GM23248 (cell line): ENCODE measurements at places on chromosomes 4 and X. TPM values are rescaled to one million over a fixed set of nuclear protein-coding genes. Genes with fewer than 3 reads are reported as not detected.

The KCNE5 gene
- total RNA-seq: 1.5 TPM in 1 of 2 replicates, not detected in the other

The AGTR2 gene
- total RNA-seq: not detected in 2 replicates

The STATH gene
- not detected in 2 replicates for total RNA-seq

The BTK gene
- total RNA-seq: not detected in 2 replicates

The CYLC1 gene
- total RNA-seq: not detected in 2 replicates

The RS1 gene
- total RNA-seq: not detected in 2 replicates

The PWWP3B gene
- total RNA-seq: not detected in 2 replicates

The SSX2B gene
- not detected in 2 replicates for total RNA-seq

The WWC2 gene
- total RNA-seq: 31.0 and 33.2 TPM in 2 replicates

The ABCG2 gene
- 0.11 and 0.76 TPM in 2 replicates for total RNA-seq

The CLNK gene
- total RNA-seq: not detected in 2 replicates

GRCh38 chr4:142242156-142242555 lies 603.9 kb downstream of the INPP4B start:
- no peak overlapping the region for H3K4me3 ChIP-seq
- DNase-seq: peak; percentile 11
- H3K27ac ChIP-seq: no peak overlapping the region
- no peaks in the 10 kb centered on the region for H3K36me3 ChIP-seq
- no peaks in the 10 kb centered on the region for H3K27me3 ChIP-seq
- peaks cover 35% of the 10 kb centered on the region for H3K4me1 ChIP-seq

- no peaks in the 10 kb centered on the region for H3K4me1 ChIP-seq
- no peak overlapping the region for H3K27ac ChIP-seq
- no peaks in the 10 kb centered on the region for H3K36me3 ChIP-seq
- DNase-seq: no peak
- H3K4me3 ChIP-seq: no peak overlapping the region
These were observed 421.7 kb upstream of the HTR2C start for GRCh38 chrX:114162068-114162735.

- no peak overlapping the region for H3K27ac ChIP-seq
- DNase-seq: no peak
- peaks cover 13% of the 10 kb centered on the region; the same call in 1 of the 2 replicates for H3K27me3 ChIP-seq
These were observed 4.5 kb downstream of the MMRN1 start for GRCh38 chr4:89899152-89899551.

DNA sequence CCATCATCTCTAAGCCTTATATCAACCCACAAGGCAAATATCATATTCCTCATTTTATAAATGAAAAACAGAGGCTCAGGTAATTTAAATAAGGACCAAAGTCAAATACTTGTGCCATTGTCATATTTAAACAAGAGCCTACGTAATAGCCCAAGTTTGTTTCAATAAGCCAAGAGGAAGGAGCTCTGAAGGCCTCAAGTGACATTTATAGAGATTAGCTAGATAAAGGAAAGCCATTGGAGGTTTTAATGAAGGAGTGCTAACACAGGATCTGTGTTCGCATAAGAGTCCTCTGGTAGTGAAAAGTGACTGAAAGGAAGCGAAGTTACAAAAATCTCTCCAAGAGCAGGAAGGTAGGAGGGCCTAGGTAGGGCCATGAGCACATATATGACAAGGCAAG lies 384.9 kb upstream of the NOCT start:
- H3K27ac ChIP-seq: no peak overlapping the region
- no peak overlapping the region for H3K4me3 ChIP-seq
- H3K4me1 ChIP-seq: peaks cover 10% of the 10 kb centered on the region; the same call in 1 of the 2 replicates
- no peaks in the 10 kb centered on the region for H3K36me3 ChIP-seq
- no peak for DNase-seq
- H3K27me3 ChIP-seq: no peaks in the 10 kb centered on the region

DNA sequence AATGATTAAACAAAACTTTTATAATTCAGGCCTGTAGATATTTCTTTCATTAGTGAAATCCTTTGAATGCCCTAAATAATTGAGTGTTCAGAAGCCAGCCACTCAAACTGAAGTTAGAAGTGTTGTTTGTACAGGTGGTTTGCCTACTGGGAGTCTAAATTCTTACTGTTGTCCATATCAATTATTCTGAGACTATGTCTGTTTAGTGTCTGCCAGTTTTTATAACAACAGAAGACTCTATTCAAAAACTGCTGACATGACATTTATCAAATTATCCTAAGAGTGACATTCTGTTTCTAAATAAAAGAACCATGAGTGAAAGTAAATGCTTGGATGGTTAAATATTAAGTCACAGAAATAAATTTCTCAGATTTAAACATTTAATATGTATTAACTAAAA lies 375.1 kb downstream of the FAT4 start:
- H3K27ac ChIP-seq: no peak overlapping the region
- no peak for DNase-seq
- H3K4me3 ChIP-seq: no peak overlapping the region

GRCh38 chrX:1215123-1215823 lies 2.8 kb upstream of the CRLF2 start:
- H3K4me1 ChIP-seq: no peaks in the 10 kb centered on the region
- no peaks in the 10 kb centered on the region for H3K27me3 ChIP-seq
- no peak overlapping the region for H3K27ac ChIP-seq
- no peak overlapping the region for H3K4me3 ChIP-seq
- H3K36me3 ChIP-seq: no peaks in the 10 kb centered on the region
- no peak for DNase-seq

- H3K4me1 ChIP-seq: no peaks in the 10 kb centered on the region
- H3K4me3 ChIP-seq: no peak overlapping the region
- H3K27me3 ChIP-seq: no peaks in the 10 kb centered on the region
- no peak for DNase-seq
- H3K36me3 ChIP-seq: no peaks in the 10 kb centered on the region
- no peak overlapping the region for H3K27ac ChIP-seq
These were observed 261.5 kb downstream of the IL1RAPL1 start for GRCh38 chrX:28848707-28849106.

- peaks cover 44% of the 10 kb centered on the region for H3K27me3 ChIP-seq
- H3K27ac ChIP-seq: no peak overlapping the region
- H3K36me3 ChIP-seq: no peaks in the 10 kb centered on the region
- no peaks in the 10 kb centered on the region for H3K4me1 ChIP-seq
- no peak overlapping the region for H3K4me3 ChIP-seq
These were observed 34.5 kb downstream of the SPINK2 start for GRCh38 chr4:56786955-56787354.

DNA sequence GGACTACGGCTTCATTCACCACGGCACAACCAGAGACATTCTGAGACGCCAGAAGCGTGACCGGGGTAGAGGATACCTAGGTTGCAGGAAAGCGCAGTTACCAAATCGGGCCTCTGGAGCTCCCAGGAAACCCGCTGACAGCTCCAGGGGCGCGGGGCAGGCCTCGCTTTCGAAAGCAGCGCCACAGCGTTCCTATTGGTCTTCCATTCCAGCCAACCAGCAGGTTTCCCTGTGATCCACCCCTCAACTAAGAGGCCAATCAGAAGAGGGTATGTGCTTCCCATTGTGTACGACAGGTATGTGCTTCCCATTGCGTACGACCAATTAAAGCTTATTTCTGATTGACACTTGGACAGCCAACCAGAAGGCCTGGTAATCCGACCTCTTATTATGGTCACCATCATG lies 14.9 kb downstream of the SNX12 start:
- H3K4me1 ChIP-seq: peaks cover 12% of the 10 kb centered on the region
- no peak for DNase-seq
- H3K27ac ChIP-seq: no peak overlapping the region
- no peak overlapping the region for H3K4me3 ChIP-seq
- H3K27me3 ChIP-seq: no peaks in the 10 kb centered on the region

GRCh38 chrX:67543818-67544217 lies at the start of gene AR:
TSS of gene AR (plus strand) at chrX:67544021. CDS start at chrX:67545147, 1,126 bp downstream.
- peak within 1 kb of the TSS; percentile 77 for H3K4me3 ChIP-seq
- H3K36me3 ChIP-seq: no peaks in the 10 kb centered on the region
- H3K27ac ChIP-seq: no peak within 1 kb of the TSS
- DNase-seq: peak; percentile 64
- no peaks in the 10 kb centered on the region for H3K27me3 ChIP-seq

DNA sequence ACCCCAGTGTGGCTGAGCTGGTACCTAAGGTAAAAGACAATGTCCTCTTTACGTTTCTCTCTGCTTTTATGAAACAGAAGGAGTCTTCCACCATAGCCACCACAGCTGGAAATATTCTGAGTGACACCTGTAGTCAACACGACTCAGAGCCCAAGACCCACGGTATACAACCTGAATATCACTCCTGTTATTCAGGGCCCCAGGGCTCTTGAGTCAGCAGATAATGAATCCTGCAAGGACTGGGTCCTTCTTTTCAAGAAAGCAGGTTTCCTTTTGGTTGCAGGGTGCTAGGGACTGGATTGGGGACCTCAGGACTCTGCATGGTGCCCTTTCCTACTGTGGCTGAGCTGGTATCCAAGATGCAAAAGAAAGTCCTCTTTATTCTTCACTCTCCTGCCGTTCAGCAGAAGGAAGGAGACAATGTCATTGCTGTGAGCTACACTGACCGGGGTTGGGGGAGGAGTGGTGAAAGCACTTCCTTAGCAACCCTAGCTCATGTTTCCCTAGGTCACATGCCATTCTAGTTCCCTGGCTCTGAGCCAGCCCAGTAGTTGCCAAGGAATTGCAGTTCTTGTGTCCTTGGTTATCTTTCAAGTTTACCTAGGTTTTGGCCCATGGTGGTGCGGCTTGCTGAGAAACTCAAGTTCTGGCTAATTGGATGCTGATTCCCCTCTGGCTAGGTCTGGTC lies 23.7 kb upstream of the UNC5C start:
- no peaks in the 10 kb centered on the region for H3K4me1 ChIP-seq
- H3K27ac ChIP-seq: no peak overlapping the region
- DNase-seq: no peak
- no peaks in the 10 kb centered on the region for H3K36me3 ChIP-seq
- H3K4me3 ChIP-seq: no peak overlapping the region
- no peaks in the 10 kb centered on the region for H3K27me3 ChIP-seq

DNA sequence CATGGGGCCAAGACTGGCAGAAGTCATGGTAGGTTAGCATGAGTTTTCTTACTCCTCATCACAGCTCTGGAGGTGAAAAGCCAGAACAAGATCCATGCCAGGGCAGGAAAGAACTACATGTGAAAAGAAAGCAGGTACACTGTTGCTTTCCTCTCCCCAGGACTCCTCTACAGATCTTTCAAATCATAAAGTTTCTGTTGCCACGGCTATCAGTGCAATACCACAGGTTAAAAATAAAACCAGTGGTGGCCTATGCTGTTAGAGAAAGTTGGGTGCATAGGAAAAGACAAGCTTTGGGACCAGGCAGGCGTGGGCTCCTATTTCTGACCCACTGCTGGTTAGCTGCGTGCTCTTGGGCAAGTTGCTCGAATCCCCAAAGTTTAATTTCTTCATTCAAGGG lies 81.4 kb downstream of the SH3RF1 start:
- DNase-seq: no peak
- H3K27ac ChIP-seq: no peak overlapping the region
- H3K4me3 ChIP-seq: no peak overlapping the region
- H3K4me1 ChIP-seq: peaks cover 11% of the 10 kb centered on the region; the same call in 1 of the 2 replicates
- no peaks in the 10 kb centered on the region for H3K27me3 ChIP-seq

- DNase-seq: peak; percentile 39
- H3K36me3 ChIP-seq: no peaks in the 10 kb centered on the region
- no peaks in the 10 kb centered on the region for H3K27me3 ChIP-seq
- H3K27ac ChIP-seq: peak overlapping the region; percentile 26; the same call in 1 of the 2 replicates
- H3K4me1 ChIP-seq: 0 out of 2 replicates have a peak, but pooled peaks cover 4% of the 10 kb centered on the region
These were observed 66.3 kb upstream of the TMEM164 start for GRCh38 chrX:109936598-109936997.

GRCh38 chr4:53622739-53623151 lies 31.5 kb upstream of the LNX1 start:
- H3K4me1 ChIP-seq: peaks cover 7% of the 10 kb centered on the region
- H3K36me3 ChIP-seq: no peaks in the 10 kb centered on the region
- no peaks in the 10 kb centered on the region for H3K27me3 ChIP-seq
- DNase-seq: peak; percentile 89
- H3K27ac ChIP-seq: peak overlapping the region; percentile 23; the same call in 1 of the 2 replicates

DNA sequence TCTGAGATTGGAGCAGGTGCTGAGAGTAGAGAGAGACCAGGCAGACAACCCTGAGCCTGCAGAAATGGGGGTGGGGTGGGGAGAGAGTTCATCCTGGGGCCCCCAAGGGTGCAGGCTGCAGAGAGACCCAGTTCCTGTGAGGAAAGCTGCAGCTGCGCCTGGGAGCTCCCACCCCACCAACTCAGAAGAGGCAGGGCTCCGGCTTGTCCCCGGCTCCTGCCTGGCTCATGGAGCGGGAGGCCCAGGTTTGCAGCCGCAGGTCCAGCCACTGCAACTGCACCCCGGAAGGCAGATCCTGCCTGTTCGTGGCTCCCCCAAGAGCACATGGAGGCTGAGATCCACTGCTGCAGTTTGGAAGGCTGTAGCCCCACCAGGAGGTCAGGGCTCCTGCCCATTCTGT lies 44.2 kb upstream of the DGKK start:
- no peaks in the 10 kb centered on the region for H3K4me1 ChIP-seq
- H3K4me3 ChIP-seq: no peak overlapping the region
- DNase-seq: no peak
- no peak overlapping the region for H3K27ac ChIP-seq
- H3K27me3 ChIP-seq: no peaks in the 10 kb centered on the region

DNA sequence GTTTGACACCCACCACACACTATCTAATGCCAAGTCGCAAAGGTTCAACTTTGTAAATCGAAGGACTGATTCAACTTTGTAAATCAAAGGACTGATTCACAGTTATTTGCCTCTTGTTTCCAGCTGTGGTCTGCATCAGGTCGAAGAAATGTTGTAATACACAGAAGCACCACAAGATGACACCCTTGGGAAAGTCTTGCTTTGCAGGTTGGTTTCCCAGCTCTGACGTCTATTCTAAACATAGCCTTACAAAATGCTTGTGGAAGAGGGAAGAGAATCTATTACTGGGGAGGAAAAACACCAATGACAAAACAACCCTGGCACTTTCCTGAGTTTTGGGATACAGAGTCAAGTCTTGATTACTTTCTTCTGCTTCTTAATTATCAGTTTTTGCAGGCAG lies 35.3 kb downstream of the SUPT20HL1 start:
- H3K27ac ChIP-seq: no peak overlapping the region
- H3K36me3 ChIP-seq: no peaks in the 10 kb centered on the region
- H3K27me3 ChIP-seq: no peaks in the 10 kb centered on the region
- peak; percentile 80 for DNase-seq
- no peak overlapping the region for H3K4me3 ChIP-seq

DNA sequence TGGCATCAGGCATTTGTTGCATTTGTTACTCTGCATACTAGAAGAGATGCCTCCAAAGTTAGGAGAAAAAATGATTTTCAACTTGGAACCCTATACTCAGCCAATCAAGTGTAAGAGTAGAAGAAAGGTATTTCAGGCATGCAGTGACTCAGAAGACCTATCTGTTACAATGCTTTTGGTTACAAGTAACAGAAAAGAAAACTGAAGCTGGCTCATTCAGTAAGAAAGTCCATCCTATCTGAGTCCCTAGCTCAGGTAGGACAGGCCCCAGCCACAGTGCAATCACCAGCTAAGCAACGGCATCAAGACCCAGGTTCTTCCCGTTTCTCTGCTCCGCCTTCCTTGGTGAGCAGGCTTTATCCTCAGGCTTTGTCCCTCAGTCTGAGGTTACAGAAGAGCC lies 23.3 kb downstream of the MECP2 start:
- peaks cover 17% of the 10 kb centered on the region for H3K4me1 ChIP-seq
- no peaks in the 10 kb centered on the region for H3K27me3 ChIP-seq
- peak overlapping the region; percentile 46 for H3K27ac ChIP-seq
- H3K36me3 ChIP-seq: no peaks in the 10 kb centered on the region
- DNase-seq: peak; percentile 71

- no peak overlapping the region for H3K4me3 ChIP-seq
These were observed 53.2 kb upstream of the EPGN start for GRCh38 chr4:74255096-74255495.

- no peak overlapping the region for H3K4me3 ChIP-seq
- H3K27ac ChIP-seq: no peak overlapping the region
- H3K36me3 ChIP-seq: no peaks in the 10 kb centered on the region; the same call in 1 of the 2 replicates
These were observed 36.8 kb downstream of the CC2D2A start for GRCh38 chr4:15506464-15506863.
